ENCODE measurements at places on chromosomes 5 and 9.
A peak's percentile ranks its signal among the peaks of the same experiment; 100 is the strongest.

GRCh38 chr5:126778675-126779403, 1.9 kb downstream of the LMNB1 start:
- DNase-seq = no peak

GRCh38 chr5:13218518-13218917, 726.0 kb downstream of the DNAH5 start:
- no peak for DNase-seq

GRCh38 chr9:119343059-119343990, 25.9 kb downstream of the BRINP1 start:
- no peak for DNase-seq

GRCh38 chr9:15374825-15375224, 47.9 kb upstream of the SNAPC3 start:
- no peak for DNase-seq

GRCh38 chr5:131264451-131265099, 722 bp downstream of the CDC42SE2 start:
- peak; percentile 49 for DNase-seq

- no peak for DNase-seq
Observed at GRCh38 chr9:126556560-126557250, 57.0 kb upstream of the LMX1B start.

DNA sequence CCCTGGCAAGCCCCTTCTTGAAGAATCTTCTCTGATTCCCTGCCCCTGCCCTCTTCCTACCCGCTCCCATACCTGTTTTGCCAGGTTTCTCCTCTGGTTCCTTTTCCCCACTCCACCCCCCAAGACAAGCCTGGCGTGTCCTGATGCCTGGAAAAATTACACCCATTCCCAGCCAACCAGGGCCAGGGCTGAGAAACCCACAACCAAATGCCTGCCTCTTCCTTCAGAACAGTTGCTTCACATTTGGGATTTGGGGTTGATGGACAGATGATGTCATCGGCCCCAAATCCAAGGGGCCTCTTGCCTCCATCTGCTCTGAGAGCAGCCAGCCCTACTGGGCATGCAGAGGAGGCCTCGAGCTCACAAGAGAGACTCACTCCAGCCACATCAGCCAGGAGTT, 8.8 kb upstream of the NEK6 start:
- no peak for DNase-seq

DNA sequence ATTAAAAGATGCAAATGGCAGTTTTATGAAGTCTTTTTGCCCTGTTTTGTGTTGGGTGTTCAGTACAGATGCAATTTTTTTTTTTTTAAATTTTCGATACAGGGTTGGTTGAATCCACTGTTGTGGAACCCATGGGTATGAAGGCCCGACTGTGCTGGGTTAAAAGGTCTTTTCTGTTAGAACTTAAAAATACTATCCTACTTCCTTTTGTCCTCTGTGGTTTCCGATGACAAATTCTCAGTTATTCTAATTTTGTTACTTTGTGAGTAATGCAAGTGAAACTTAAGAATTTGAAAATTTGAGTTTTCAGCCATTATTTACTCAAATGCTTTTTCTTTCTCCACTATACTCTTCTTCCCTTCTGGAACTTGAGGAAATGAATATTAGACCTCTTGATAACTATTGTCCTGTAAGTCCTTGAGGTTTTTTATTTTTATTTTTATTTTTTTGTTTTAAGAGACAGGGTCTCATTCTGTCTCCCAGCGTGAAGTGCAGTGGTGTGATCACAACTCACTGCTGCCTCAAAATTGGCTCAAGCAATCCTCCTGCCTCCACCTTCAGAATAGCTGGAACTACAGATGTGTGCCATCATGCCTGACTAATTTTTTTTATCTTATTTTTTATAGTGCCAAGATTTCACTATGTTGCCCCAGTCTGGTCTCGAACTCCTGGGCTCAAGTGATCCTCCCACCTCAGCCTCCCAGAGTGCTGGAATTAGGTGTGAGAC, 67.5 kb downstream of the ZCCHC7 start:
- no peak for DNase-seq

DNA sequence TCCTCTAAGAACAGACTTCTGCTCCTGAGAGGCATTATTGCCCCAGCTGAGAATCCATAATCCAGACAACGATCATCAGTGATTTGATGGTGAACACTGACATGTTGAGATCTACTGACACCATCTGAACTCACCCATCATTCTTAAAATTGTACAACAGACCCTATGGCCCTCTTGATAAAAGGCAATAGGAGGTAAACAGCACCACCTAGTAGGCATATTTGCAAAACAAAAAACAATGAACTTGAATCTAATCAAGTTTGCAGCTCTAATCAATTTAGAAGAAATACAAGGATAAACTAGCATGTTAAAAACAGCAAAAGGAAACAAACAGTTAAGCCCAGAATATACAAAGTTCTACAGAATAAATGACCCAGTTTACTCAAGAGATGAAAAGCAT, 89.6 kb downstream of the SFXN1 start:
- no peak for DNase-seq

- DNase-seq = no peak
Observed at GRCh38 chr9:36914212-36914577, 119.9 kb downstream of the PAX5 start.

GRCh38 chr5:97041239-97041638, 101.2 kb downstream of the LIX1 start:
- DNase-seq = no peak

DNA sequence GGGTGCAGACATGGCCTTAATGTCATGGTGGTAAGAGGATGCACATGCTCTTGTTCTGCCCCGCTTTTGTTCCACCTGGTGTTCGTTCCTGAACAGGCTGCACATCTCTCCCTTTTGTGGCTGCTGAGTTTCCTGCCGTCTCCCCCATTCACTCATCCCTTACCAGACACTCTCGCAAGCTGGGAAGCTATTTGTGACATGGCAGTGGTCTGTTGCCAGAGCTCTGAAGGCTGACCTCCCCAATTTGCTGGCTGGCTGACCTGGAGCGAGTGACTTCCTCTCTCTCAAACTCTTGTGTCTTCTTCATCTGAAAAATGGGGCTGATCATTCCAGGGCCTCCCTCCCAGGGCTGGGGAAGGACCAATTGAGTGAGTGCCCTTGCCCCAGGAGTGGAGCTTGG, 35.9 kb downstream of the HRH2 start:
- no peak for DNase-seq

GRCh38 chr9:137461663-137462395, 2.7 kb upstream of the NSMF start:
- DNase-seq = peak; percentile 95

- DNase-seq = no peak
Observed at GRCh38 chr5:33180900-33181299, 259.9 kb upstream of the TARS1 start.

- no peak for DNase-seq
Observed at GRCh38 chr5:26691486-26691885, 346.9 kb downstream of the CDH9 start.

GRCh38 chr5:42514754-42515153, 91.5 kb downstream of the GHR start:
- no peak for DNase-seq

DNA sequence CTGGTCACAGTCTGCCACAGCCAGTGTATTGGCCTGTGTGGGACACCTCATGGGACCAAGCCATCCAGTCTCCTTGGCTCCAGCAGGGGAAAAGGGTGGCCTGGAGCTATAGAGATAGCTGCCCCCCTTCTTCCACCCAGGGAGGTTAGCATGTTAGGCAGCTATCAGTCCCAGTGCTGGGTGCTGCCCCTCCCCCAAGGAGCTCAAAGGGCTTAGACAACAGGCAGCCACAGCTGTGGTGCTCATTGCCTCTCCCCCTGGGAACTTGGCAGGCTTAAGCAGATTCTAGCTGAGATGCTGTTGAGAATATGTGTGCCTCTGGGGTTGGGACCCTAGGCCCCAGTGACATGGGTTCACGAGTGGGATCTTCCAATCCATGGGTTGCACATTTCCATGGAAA, 226.0 kb upstream of the PTGER4 start:
- DNase-seq = no peak

- DNase-seq = no peak
Observed at GRCh38 chr5:150238646-150239045, 48.8 kb downstream of the SLC6A7 start.

DNA sequence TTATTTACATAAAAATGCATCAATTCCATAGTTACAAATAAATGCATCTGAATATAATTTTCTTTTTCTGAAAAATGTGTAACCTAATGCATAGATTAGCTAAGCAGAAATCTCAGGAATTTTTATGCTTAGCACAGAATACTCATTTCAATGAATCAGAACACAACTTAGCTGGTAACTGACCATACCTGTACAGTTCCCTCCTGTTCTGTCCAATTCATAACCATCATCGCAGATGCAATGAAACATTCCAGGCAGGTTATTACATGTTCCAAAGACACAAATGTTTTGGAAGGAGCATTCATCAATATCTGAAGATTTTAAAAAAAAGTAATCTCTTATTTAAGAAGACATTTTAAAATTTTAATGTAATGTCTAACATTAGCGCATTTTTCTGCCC, 219.4 kb downstream of the FBN2 start:
- no peak for DNase-seq

DNA sequence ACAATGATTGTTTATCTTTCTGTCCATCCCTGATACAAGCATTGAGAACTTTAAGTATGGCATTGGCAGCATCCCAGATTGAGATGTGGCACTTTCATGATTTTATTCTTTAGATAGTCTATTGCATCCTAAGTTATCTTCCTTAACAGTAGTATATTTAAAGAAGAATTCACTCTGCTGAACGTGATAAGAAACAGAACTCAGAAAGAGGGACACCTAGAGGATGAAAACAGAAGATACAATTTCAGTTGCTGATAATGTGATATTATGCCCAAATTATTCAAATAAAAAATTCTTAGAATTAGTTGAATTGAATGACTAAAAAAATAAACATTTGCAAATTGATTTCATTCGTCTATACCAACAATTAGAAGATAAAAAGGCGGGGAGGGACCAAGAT, 218.1 kb upstream of the DMRTA1 start:
- no peak for DNase-seq

- peak; percentile 28 for DNase-seq
Observed at GRCh38 chr9:89448381-89448780, 49.5 kb downstream of the SEMA4D start.

DNA sequence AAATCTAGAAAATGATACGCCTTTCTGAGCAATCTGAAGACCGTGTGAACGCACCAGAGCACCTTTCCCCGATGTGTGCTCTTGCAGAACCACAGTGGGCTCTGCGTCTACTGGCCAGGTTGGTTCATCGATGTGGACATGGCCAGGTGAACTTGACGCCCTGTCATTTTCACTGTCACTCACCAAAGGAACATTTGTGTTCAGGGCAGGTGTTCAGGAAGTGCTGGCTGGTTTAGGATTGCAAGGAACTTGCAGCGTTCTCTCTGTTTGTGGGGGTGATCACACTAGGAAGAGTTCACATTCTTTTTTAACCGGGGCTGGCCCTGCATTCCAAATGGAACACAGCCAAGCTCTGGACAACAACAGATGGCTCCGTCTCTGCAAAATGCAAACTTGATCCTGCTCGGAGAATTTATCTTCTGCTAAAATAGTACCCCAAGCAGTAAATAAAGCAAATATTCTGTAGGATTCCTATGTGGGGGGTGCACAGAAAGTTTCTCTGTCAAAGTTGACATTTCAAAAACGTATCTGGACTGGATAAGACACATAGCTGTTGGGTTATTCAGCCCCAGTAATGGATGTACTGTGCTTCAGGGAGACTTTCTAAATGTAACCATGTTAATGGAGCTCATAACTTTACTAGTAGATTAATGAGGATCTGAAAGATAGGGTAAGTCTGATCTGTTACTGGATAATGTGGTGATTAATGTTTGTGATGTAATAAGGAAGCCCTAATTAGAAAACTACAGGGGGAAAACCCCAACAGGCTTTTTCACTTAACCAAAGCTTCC, 45.7 kb upstream of the FANCC start:
- DNase-seq = no peak

GRCh38 chr9:100679834-100680233, 102.0 kb downstream of the CAVIN4 start:
- no peak for DNase-seq

DNA sequence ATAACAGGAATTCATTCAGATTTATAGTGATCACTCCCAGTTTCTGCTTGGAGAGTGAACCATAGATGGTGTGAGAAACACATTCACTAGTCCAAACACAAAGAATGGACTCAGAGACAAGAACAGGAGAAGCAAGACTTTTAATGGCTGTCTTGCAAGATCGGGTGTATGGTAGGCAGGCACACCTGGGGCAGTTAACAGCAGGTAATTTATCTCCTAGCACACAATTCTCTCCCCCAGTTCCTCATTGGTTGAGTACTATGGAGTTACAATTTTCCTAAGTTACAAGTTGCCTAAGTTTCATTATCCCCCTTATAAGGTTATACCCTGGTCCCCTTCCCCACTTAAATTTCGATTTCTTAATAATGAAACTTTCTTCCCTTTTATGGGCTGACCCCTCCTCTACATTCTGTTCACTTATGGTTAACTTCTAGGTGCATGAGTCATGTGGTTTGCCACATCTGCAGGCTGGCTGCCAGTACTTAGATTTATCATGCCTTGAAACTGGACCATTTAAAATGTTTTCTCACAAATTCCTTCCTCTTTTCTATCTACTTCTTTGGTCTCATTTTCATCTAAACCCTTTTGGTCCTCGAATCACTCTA, 623.3 kb downstream of the HINT1 start:
- DNase-seq = no peak

DNA sequence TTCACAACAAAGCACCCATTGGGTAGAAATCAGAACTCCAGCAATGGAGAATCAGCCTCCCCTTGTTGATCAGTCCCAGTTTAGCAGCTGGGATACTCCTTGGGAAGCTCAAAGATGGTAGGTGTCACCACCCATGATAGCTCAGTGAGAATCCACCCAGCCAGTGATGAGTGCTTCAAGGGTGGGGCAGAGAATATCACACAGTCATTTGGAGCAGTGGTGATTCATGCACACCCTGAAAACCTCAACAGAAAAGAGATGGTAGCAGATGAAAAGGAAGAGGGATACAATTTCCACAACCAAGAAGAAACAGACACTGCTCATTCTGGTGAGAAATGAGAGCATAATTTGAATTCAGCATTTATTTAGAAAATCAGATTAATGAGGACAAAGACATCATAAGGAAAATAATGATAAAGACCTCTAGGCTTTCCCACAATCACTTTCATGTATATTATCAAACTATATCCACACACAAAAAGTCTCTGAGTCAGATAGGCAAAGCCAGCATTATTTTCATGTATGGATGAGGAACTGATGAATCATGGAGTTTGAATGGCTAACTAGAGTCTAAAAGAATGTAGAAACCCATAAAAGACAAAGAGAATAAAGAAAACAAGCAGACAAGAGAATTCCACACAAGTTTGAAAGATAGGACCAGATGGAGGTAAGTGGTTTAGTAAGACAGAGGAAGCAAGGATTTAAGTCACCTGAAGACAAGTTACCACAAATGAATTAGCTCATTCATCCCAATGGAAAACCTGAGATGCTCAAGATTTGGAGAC, 82.9 kb downstream of the FEM1C start:
- no peak for DNase-seq

Measured in CD4-positive, alpha-beta T cell treated with Interferon gamma for 1 hour (primary cell).